ENCODE measurements at places on chromosomes 12 and 14. TPM values are rescaled to one million over a fixed set of nuclear protein-coding genes. Genes with fewer than 3 reads are reported as not detected.

The PLBD1 gene
- not detected for total RNA-seq

DNA sequence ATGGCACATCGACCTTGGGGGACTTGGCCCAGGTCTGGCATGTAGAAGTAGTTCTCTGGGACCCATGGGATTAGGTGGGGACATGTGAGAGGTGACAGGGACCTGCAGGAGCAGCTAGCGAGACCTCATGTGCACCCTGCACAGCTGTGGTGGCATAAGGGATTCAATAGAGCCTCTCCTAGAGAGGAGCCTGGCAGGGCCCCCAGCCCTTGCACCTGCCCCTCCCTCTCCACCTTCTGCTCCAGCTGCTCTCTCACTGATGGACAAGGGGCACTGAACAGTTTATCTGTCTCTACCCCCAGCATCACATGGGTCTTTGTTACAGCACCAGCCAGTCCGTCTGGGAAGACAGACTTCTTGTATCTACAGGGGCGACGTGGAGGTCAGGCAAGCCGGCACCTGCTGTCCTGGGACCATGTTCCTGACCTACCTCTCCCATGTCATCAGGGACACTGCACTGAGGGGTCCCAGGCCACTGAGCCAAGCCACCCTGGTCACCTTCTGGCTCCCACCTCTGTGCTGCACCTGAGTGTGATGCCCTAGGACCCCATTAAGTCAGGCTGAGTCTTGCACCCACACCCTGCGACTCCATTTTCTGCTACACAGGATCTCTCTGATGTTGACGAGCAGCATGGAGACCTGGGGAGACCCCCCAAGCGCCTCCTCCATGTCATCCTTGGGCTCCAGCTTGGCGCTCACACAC, 32.6 kb downstream of the DDX11 start:
- H3K27ac ChIP-seq, result no peak overlapping the region
- no peaks in the 10 kb centered on the region for H3K4me1 ChIP-seq
- H3K27me3 ChIP-seq, result no peaks in the 10 kb centered on the region
- H3K36me3 ChIP-seq, result no peaks in the 10 kb centered on the region
- no peak for DNase-seq

DNA sequence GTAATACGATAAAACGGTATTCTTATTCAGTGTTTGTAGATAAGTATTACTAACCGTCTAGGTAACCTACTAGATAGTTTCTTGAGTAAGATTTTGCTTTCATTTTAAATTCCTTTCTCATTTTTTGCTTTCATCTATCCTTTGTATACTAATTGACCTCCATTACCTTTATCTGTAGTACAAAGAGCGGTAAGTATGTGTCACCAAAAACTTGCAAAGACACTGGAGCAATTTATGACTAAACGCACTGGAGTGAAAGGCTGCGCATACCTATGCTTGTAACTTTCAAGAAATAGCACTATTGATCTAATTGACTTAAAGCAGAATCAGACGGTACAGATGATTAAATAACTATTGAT, 1.7 kb downstream of the ARHGAP5 start:
- H3K27ac ChIP-seq, result no peak overlapping the region
- no peaks in the 10 kb centered on the region for H3K27me3 ChIP-seq
- peaks cover 2% of the 10 kb centered on the region for H3K4me1 ChIP-seq
- peak; percentile 31 for DNase-seq
- peak overlapping the region; percentile 78 for H3K4me3 ChIP-seq

DNA sequence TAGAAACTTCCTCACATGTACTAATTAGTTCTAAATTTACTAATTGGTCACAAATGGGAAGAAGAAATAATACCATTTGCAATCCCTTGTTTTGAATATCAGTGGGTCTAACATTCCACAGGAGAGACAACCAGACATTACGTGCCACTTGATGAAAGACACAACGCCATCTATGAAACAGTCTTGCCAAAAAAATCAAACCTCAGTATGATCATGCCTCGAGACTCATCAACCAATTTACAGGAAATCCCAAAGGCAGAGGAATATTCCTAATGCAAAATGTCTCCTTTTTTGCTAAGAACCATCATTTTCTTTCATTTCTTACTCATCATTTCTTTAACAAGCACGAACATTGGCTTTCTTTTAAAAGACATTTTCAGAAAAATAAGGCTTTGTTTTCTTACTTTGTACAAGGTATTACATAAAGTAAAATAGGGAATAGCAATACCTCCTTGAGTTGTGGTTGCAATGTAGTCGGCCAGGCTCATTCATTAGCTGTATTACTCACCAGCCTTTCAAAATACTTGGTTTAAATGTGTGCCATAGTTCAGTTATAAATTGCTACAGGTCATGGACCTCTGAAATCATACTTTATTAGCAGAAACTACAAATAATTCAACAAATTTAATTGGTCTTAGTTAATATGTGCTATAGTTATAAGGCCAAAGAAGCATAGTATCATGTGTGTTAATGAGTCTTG, 436.2 kb upstream of the FLRT2 start:
- H3K27ac ChIP-seq, result no peak overlapping the region
- no peaks in the 10 kb centered on the region for H3K4me1 ChIP-seq
- no peaks in the 10 kb centered on the region for H3K36me3 ChIP-seq
- DNase-seq, result peak; percentile 5
- no peaks in the 10 kb centered on the region for H3K27me3 ChIP-seq
- H3K4me3 ChIP-seq, result no peak overlapping the region

All from IMR-90 (cell line).